ENCODE measurements at places on chromosomes 4 and X. TPM values are rescaled to one million over a fixed set of nuclear protein-coding genes. Genes with fewer than 3 reads are reported as not detected.

The ETDA gene
- not detected for total RNA-seq

The SSX3 gene
- not detected for total RNA-seq

The CLDN2 gene
- total RNA-seq, result not detected

The SMIM10 gene
- total RNA-seq, result 2.3 TPM

The ADAMTS3 gene
- 1.6 TPM for total RNA-seq

The GUCY1B1 gene
- 0.38 TPM for total RNA-seq

The GPRASP1 gene
- total RNA-seq, result 6.2 TPM

The CLGN gene
- not detected for total RNA-seq

The MAGEA11 gene
- total RNA-seq, result not detected

The SLC4A4 gene
- 1.6 TPM for total RNA-seq

The SPATA4 gene
- total RNA-seq, result 0.15 TPM

The MUC7 gene
- not detected for total RNA-seq

The MAGEB2 gene
- total RNA-seq, result not detected

The PRR32 gene
- not detected for total RNA-seq

The GAGE12J gene
- not detected for total RNA-seq

The IQSEC2 gene
- 4.3 TPM for total RNA-seq

The CSAG3 gene
- total RNA-seq, result not detected

The UNC5C gene
- 2.0 TPM for total RNA-seq

The HTN3 gene
- not detected for total RNA-seq

The CTAG1B gene
- total RNA-seq, result not detected

The NKRF gene
- 3.5 TPM for total RNA-seq

The OPRPN gene
- total RNA-seq, result not detected

The RBMXL3 gene
- total RNA-seq, result not detected

The CYTL1 gene
- total RNA-seq, result 0.15 TPM

The ATP2B3 gene
- under 0.01 TPM for total RNA-seq

The FGFR3 gene
- total RNA-seq, result 0.83 TPM

The GPRASP2 gene
- 13.7 TPM for total RNA-seq

The GEMIN8 gene
- 21.4 TPM for total RNA-seq

The EVC2 gene
- 10.7 TPM for total RNA-seq

The FGF13 gene
- 6.2 TPM for total RNA-seq

The TMEM154 gene
- 0.53 TPM for total RNA-seq

The HTRA3 gene
- 6.8 TPM for total RNA-seq

The UGT2A1 gene
- not detected for total RNA-seq

The NSUN7 gene
- not detected for total RNA-seq

The ADH4 gene
- total RNA-seq, result not detected

The ENPP6 gene
- not detected for total RNA-seq

The NKX6-1 gene
- 0.08 TPM for total RNA-seq

The NLGN3 gene
- 0.08 TPM for total RNA-seq

The GPR34 gene
- not detected for total RNA-seq

The MAB21L2 gene
- total RNA-seq, result 2.2 TPM

The JAKMIP1 gene
- total RNA-seq, result not detected

The SLC2A9 gene
- 4.0 TPM for total RNA-seq

The SPANXA1 gene
- not detected for total RNA-seq

The ARHGAP36 gene
- total RNA-seq, result not detected
